A549 treated with ZK216348 at 1 μM for 4 hours (cell line): ENCODE measurements at places on chromosomes 2 and 18. TPM values are rescaled to one million over a fixed set of nuclear protein-coding genes. Genes with fewer than 3 reads are reported as not detected.

GNAL gene
- total RNA-seq, result 5.3 to 7.7 TPM (median 5.4 TPM) in 5 replicates

FAP gene
- total RNA-seq, result not detected in 5 replicates

STAT4 gene
- total RNA-seq, result 3.3 to 5.7 TPM (median 4.1 TPM) in 5 replicates

FTCDNL1 gene
- total RNA-seq, result 2.6 to 3.6 TPM (median 3.1 TPM) in 5 replicates

SERPINB3 gene
- total RNA-seq, result 0.12 to 0.19 TPM (median 0.14 TPM) in 4 of 5 replicates, not detected in the other

NAPG gene
- total RNA-seq, result 8.2 to 12.4 TPM (median 10.8 TPM) in 5 replicates

MYO7B gene
- total RNA-seq, result 0.14 to 0.43 TPM (median 0.25 TPM) in 4 of 5 replicates, not detected in the other

CD8A gene
- 0.20 to 0.42 TPM (median 0.28 TPM) in 5 replicates for total RNA-seq

AAK1 gene
- total RNA-seq, result 9.7 to 20.5 TPM (median 13.7 TPM) in 5 replicates

RAB27B gene
- 10.2 to 14.7 TPM (median 12.6 TPM) in 5 replicates for total RNA-seq

OXER1 gene
- not detected in 5 replicates for total RNA-seq

ZNG1B gene
- 37.4 to 57.1 TPM (median 39.4 TPM) in 5 replicates for total RNA-seq

DAW1 gene
- 2.1 to 4.0 TPM (median 2.6 TPM) in 5 replicates for total RNA-seq

NR4A2 gene
- 1.4 to 3.8 TPM (median 2.1 TPM) in 5 replicates for total RNA-seq

CHPF gene
- total RNA-seq, result 12.5 to 32.0 TPM (median 29.8 TPM) in 5 replicates

RNF103 gene
- total RNA-seq, result 41.1 to 54.6 TPM (median 51.9 TPM) in 5 replicates

MCM6 gene
- 46.8 to 62.5 TPM (median 47.2 TPM) in 5 replicates for total RNA-seq

WDR35 gene
- total RNA-seq, result 12.3 to 18.3 TPM (median 15.8 TPM) in 5 replicates

MAP3K19 gene
- total RNA-seq, result not detected in 5 replicates

MEP1B gene
- 0.09 TPM in 1 of 5 replicates, not detected in the others for total RNA-seq

CABYR gene
- total RNA-seq, result 10.9 to 22.8 TPM (median 13.2 TPM) in 5 replicates

FABP1 gene
- total RNA-seq, result not detected in 5 replicates

PJVK gene
- total RNA-seq, result 0.99 to 2.8 TPM (median 2.1 TPM) in 5 replicates

SLC14A1 gene
- total RNA-seq, result not detected in 5 replicates

KCNF1 gene
- total RNA-seq, result 20.2 to 46.1 TPM (median 40.1 TPM) in 5 replicates
